MCF 10A (cell line): ENCODE measurements at places on chromosomes 4 and X.

- DNase-seq: no peak
Measured at GRCh38 chr4:172412851-172413580, 599.8 kb downstream of the GALNTL6 start.

GRCh38 chr4:28117084-28117682 lies 1256.5 kb downstream of the STIM2 start:
- no peak for DNase-seq

DNA sequence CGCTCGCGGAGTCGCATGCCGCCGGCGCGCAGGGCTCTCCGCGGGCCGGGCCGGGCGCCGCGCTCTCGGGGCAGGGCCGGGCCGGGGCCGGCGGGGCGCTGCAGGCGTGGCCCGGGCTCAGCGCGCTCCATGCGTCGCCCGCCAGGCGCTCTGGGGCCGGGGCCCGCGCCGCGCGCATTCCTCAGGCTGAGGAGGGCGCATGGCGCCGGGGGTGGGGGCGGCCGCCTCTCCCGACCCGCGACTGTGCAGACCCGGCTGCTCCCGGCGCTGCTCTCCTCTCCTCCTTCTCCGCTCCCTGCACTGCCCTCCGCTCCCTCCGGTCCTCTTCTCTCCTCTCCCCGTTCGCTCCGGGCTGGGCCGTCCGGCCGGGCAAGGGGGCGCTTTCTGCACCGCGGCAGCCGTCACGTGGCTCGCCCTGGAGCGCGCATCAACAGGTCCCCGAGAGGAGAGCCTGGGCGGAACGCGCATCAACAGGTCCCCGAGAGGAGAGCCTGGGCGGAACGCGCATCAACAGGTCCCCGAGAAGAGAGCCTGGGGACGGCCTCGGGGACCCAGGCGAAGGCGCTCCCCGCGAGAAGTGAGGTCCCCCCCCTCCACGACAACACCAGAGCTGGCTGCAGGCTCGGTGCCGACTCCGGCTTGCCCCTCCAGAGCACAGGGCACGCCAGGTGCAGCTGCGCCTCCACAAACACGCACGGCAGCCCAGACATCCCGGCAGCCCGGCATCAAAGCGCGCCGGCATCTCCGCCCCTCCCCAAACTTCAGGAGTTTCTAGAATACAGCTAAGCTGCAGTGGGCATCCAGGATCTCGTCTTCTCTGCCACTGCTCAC lies 12.9 kb downstream of the PPP2R3B start:
- no peak for DNase-seq

DNA sequence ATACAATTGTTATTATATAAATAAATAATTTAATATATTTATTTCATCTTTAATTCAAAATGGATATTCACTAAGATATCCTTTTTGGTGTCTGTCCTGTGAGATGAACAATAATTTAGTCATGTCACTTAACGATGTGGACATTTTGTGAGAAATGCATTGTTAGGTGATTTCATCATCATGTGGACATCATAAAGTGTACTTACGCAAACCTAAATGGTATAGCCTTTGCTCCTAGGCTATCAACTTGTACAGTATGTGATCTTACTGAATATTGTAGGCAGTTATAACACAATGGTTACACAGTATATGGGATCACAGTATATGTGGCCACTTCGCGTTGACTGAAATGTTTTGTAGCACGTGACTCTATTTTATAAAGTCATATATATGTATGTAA lies 20.2 kb upstream of the CHRNA9 start:
- peak; percentile 76 for DNase-seq

GRCh38 chr4:108766058-108766457 lies 3.2 kb upstream of the ETNPPL start:
- no peak for DNase-seq

DNA sequence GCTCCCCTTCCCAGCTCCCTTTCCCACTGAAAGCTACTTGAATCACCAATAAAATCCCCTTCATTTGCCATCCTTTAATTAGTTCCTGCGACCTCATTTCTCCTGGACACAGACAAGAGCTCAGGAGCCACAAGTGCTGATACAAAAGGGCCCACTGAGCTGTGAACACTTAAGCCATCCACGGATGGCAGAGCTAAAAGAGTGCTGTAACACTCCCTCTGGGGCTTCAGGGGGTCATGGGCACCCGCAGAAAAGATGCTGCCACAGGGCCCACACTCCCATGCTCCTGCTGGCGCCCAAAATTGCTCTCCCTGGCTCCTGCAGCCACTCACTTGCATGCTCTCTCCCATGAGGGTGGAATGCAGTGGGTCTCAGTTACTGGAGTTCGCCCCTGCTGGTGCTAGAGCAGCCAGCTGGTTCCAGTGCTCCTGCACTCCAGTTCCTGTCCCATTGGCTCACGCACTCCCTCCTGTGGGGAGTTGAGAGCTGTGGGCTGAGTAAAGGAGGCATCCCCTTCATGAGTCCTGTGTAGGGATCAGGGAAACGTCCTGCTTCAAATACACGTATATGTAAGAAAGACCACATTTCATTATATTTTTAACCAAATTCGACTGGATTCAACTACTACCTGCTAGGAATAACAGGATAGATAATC lies 1291.0 kb downstream of the ARAP2 start:
- DNase-seq: peak; percentile 18

DNA sequence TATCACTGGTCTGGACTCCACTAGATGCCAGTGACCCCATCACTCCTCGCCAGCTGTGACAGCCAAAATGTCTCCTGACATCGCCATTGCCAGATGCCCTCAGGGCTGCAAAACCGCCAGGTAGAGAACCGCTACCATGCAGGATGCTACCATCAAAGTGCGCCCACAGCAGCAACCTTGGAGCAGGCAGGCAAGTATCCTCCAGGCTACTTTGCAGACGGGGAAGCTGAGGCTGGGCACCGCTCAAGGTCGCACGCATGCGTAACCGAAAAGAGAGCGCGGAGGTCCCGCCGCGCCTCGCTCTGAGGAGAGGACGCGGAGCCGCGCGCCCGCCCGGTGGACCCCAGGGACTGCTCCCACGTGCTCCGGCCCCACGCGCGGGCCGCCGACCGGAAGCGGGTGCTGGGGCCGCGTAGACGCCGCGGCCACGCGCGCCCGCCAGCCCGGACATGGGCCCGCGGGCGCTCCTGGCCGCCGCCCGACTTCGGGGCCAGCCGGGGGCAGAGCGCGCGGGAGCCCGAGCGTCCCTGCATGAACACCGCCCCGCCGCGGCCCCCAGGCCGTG lies at the start of gene STS:
Gene STS (plus strand): TSS at position 300 of the 565 bp plus-strand sequence. CDS start 105,488 bp downstream, outside the sequence.
- DNase-seq: no peak

DNA sequence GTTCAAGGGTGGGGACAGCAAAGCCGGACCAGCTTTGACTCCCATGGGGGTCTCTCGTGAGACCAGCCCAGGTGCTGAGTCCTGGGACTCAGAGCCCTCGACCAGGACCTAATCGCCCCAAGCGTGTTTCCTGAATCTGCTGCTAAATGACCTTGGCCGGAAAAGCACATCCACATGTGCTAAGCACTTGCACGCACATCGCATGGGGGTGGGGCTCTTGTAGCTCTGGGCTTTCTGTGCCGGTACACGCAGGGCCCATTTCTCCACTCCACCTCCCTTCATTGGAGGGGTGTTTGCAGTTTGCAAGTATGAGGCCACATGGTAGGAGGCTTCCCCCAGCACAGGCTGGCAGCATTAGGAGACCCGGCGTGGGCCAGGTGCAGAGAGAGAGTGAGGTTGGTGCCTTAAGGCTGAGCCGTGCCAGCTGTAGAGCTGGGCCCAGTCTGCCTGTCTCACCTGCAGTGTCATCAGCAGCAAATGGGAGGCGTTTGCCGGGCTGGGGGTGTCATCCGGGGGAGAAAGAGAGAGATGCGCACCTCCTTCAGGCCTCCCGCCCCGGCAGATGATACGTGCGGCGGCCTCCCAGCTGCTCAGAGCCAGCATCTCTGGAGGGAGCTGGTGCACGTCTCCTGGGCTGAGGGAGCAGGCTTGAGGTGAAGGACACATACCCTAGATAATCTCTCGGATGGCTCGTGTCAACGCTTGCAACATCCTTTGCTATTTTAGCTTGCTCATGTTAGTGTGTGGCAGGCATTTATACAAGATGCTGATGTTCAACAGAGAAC lies 45.2 kb upstream of the CLCN4 start:
- no peak for DNase-seq
